ENCODE measurements at places on chromosomes 6 and 20. TPM values are rescaled to one million over a fixed set of nuclear protein-coding genes. Genes with fewer than 3 reads are reported as not detected.

DNA sequence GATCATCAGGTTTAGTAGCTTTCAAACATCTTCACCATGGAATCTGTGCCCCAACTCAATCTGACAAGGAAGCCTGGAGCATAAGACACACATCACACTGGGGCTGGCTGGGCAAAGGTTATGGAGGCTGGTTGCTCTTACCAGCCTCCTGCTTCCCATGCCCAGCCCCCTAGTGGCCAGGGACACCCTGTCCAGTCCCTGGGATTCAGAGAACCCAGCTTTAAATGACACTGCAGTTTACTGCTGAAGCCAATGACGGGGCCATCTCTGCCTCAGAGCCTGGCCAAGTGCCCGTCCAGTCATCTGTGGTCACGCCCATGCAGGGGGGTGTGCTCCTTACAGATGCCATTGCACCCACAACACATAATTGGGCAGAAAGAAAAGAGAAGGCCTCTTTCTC, 272.9 kb downstream of the SMOC2 start:
- DNase-seq: no peak
- H3K4me3 ChIP-seq: no peak overlapping the region
- peaks cover 19% of the 10 kb centered on the region for H3K27me3 ChIP-seq
- no peak overlapping the region for H3K27ac ChIP-seq
- no peaks in the 10 kb centered on the region for H3K36me3 ChIP-seq
- H3K4me1 ChIP-seq: no peaks in the 10 kb centered on the region

GRCh38 chr6:38857815-38858214, 142.7 kb downstream of the DNAH8 start:
- H3K36me3 ChIP-seq: no peaks in the 10 kb centered on the region
- DNase-seq: no peak
- no peaks in the 10 kb centered on the region for H3K4me1 ChIP-seq

Gene TP53INP2
- 13.6 TPM for total RNA-seq

Gene ZBTB12
- 5.1 TPM for total RNA-seq

Gene NRN1
- 15.0 TPM for total RNA-seq

All from lower lobe of right lung (tissue), 2 donors.